ENCODE measurements at places on chromosomes 1 and 21.

- H3K27ac ChIP-seq: peak overlapping the region; percentile 90
- H3K4me1 ChIP-seq: peaks cover 42% of the 10 kb centered on the region
- DNase-seq: no peak
- no peak overlapping the region for H3K4me3 ChIP-seq
- H3K36me3 ChIP-seq: no peaks in the 10 kb centered on the region
- H3K27me3 ChIP-seq: no peaks in the 10 kb centered on the region
Observed at GRCh38 chr1:107687849-107688753, 276.9 kb downstream of the VAV3 start.

DNA sequence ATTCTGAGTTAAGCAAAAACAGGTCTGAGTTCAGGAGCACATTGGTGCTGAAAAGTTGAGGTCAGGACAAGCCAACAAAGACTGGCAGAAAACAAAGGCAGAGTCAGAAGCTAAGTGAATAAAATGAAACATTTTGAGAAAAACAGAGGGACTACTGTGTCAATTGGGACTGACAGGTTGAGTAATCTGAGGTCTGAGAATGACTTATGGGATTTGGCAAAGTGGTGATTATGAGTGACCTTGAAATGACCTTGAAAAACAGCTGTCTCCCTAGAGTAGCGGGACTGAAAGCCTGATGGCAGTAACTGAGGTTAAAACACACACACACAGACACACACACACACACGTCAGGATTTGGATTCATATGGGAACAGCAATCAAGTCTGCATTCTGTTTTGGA lies 8.8 kb upstream of the COG2 start:
- no peaks in the 10 kb centered on the region for H3K36me3 ChIP-seq
- peaks cover 23% of the 10 kb centered on the region for H3K27me3 ChIP-seq
- no peak overlapping the region for H3K4me3 ChIP-seq
- H3K27ac ChIP-seq: no peak overlapping the region
- peaks cover 5% of the 10 kb centered on the region for H3K4me1 ChIP-seq
- no peak for DNase-seq

DNA sequence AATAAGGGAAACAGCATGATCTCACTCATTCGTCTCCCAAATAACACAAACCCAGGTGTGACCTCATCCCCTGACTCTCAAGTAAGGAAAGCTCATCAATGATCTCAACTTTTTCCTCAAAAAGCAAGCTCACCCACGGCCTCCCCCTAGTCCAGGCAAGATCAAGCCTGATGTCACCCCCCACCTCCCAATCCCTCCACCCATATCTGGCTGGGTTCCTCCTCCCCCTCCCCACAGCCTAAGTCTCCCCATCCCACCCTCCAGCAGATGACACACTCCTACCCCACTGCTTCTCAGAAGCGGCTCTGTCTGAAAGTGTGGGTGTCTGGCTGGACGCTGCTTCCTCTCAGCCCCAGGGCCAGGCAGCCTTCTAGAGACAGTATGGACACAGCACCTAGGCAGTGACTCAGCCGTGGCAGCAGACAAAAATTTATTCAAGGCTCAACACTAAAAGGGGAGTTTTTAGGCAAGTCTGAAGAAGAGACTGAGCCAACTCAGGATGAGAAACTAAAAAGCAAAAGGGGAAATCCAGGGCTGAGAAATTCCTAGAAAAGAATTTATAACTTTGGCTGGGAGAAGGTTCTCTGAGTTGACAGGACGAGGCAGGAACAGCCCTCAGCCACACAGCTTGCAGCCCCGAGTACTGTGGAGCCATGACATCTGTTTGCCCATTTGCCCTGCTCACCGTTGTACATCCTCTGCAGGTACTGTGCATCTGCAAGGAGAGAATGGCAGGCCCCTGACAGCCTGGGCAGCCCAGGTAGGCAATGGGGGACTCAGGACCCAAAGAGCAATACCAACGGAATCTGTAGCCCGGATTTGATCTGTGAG lies 81.6 kb upstream of the LRRC8D start:
- H3K27me3 ChIP-seq: peaks cover 8% of the 10 kb centered on the region
- H3K27ac ChIP-seq: peak overlapping the region; percentile 79
- no peak overlapping the region for H3K4me3 ChIP-seq
- no peaks in the 10 kb centered on the region for H3K4me1 ChIP-seq

DNA sequence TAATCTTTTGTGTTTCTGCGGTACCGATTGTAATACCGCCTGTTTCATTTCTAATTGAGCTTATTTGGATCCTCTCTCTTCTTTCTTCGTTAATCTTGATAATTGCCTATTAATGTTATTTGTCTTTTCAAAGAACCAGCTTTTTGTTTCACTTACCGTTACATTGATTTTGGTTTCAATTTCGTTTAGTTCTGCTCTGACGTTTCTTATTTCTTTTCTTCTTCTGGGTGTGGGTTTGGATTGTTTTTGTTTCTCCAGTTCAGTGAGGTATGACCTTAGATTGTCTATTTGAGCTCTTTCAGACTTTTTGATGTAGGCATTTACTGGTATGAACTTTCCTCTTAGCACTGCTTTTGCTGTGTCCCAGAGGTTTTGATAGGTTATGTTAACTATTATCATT lies 9.4 kb downstream of the OR2M2 start:
- no peak for DNase-seq
- no peaks in the 10 kb centered on the region for H3K27me3 ChIP-seq
- H3K27ac ChIP-seq: no peak overlapping the region
- H3K4me3 ChIP-seq: no peak overlapping the region

GRCh38 chr1:154751690-154752089 lies 118.4 kb downstream of the KCNN3 start:
- no peak overlapping the region for H3K4me3 ChIP-seq
- DNase-seq: no peak
- H3K27me3 ChIP-seq: peaks cover 42% of the 10 kb centered on the region
- H3K4me1 ChIP-seq: peaks cover 44% of the 10 kb centered on the region
- no peak overlapping the region for H3K27ac ChIP-seq
- no peaks in the 10 kb centered on the region for H3K36me3 ChIP-seq
